ENCODE measurements at places on chromosomes 1 and 21.
A peak's percentile ranks its signal among the peaks of the same experiment; 100 is the strongest.

- H3K4me1 ChIP-seq: peaks cover 3% of the 10 kb centered on the region
- no peak overlapping the region for H3K4me3 ChIP-seq
- peak overlapping the region; percentile 40 for H3K27ac ChIP-seq
- peak; percentile 34 for DNase-seq
- H3K36me3 ChIP-seq: peaks cover 27% of the 10 kb centered on the region
These were observed 83.5 kb downstream of the INTS7 start for GRCh38 chr1:211951856-211952255.

DNA sequence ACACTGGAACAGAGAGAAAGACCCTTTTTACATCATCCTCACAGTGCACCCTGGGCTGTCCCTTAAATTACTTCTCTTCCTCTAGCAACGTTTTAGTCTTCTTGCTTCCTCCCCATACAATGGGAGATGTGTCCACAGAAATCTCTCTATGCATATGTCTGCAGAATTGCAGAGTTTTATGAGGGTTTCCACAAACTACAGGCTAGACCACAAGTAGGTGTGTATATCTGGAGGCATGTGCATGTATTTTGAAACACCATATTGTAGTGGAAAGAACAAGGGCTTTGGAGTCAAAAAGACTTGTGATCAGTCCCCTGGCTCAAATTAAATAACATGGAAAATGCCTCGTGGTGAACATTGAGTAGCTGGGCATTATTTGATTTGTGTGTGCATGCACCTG lies 121.3 kb upstream of the IPO9 start:
- H3K27ac ChIP-seq: no peak overlapping the region
- no peaks in the 10 kb centered on the region for H3K36me3 ChIP-seq
- H3K4me3 ChIP-seq: no peak overlapping the region
- no peak for DNase-seq

GRCh38 chr1:78060857-78061563 lies 15.2 kb downstream of the GIPC2 start:
- no peaks in the 10 kb centered on the region for H3K4me1 ChIP-seq
- H3K4me3 ChIP-seq: no peak overlapping the region
- H3K27ac ChIP-seq: no peak overlapping the region
- H3K27me3 ChIP-seq: peaks cover 14% of the 10 kb centered on the region
- DNase-seq: no peak

- no peak for DNase-seq
- peak overlapping the region; percentile 81 for H3K4me3 ChIP-seq
- H3K4me1 ChIP-seq: peaks cover 5% of the 10 kb centered on the region
- peak overlapping the region; percentile 82 for H3K27ac ChIP-seq
These were observed 217.6 kb downstream of the SDCCAG8 start for GRCh38 chr1:243473227-243474135.

- no peaks in the 10 kb centered on the region for H3K4me1 ChIP-seq
- no peak overlapping the region for H3K27ac ChIP-seq
- no peak overlapping the region for H3K4me3 ChIP-seq
- no peak for DNase-seq
These were observed 273.8 kb downstream of the PTBP2 start for GRCh38 chr1:96995351-96995750.

Data from activated CD8-positive, alpha-beta T cell treated with anti-CD3 and anti-CD28 coated beads, Interleukin-2, amount 10 ng/mL, durations not matched to agents 7 days and 5 days (primary cell).